ENCODE measurements at places on chromosomes 5 and 9. TPM values are rescaled to one million over a fixed set of nuclear protein-coding genes. Genes with fewer than 3 reads are reported as not detected.

DNA sequence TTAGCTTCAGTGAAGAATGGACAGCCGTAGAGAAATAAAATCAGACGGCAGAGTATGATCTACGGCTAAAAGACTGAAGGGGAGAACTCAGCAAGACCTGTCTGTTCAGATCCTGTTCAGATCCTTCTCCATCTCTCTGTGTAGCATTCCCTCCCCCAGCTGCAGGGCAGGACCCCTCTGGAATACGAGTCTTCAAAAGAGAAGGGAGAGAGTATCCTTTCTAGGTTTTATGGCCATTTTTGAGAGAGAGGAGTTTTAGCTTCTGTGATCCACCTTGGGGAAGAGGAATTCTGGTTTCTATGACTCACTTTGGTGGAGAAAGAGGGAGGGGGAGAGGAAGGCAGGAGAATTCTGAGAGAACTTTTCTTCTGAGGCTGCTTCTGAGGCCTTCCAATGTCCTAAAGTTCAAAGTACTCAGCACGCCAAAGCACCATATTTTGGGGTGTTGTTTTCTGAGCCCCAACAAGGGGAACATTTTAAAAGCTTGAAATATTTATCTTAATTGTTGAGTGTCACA is 194.4 kb upstream of the TLE4 start:
- H3K36me3 ChIP-seq, result no peaks in the 10 kb centered on the region
- H3K27me3 ChIP-seq, result 0 out of 2 replicates have a peak, but pooled peaks cover 1% of the 10 kb centered on the region
- H3K4me3 ChIP-seq, result no peak overlapping the region
- H3K27ac ChIP-seq, result no peak overlapping the region

DNA sequence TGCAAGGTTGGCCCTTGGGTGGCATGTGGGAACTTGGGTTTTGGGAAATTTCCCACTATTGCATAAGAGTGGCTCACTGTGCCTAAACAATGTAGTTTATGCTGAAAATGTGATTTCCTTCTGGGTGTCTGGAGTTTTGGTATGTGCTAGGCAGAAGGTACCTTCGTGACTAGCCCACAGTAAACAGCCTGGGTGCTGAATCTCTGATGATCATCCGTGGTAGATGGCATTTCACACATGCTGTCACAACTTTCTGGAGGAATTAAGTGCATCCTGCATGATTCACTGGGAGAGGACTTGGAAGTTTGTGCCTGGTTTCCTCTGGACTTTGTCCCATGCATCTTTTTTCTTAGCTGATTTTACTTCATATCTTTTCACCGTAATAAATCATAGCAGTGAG is 64.5 kb downstream of the LNPEP start:
- H3K27me3 ChIP-seq, result no peaks in the 10 kb centered on the region
- no peak for DNase-seq
- H3K36me3 ChIP-seq, result 0 out of 2 replicates have a peak, but pooled peaks cover 12% of the 10 kb centered on the region

CHMP5 gene
- 90.6 TPM for total RNA-seq

DNA sequence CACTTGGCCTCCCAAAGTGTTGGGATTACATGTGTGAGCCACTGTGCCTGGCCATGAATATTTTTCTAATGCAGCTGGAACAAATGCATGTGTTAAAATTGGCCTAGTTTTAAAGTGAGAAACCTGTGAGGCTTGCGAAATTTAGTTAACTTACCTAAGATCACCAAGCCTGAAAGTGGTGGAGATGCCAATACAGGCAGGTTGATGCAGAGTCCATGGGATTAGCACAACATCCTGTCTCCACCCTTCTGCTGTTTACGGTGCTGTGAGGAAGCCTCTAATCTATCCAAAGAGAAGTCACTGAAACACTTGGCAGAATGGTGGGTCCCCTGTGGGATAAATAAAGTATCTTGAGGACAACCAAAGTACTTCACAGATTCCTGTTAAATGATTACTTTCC is 98.2 kb downstream of the PCSK5 start:
- no peak for DNase-seq
- H3K4me1 ChIP-seq, result peaks cover 8% of the 10 kb centered on the region
- H3K4me3 ChIP-seq, result no peak overlapping the region

ORM2 gene
- total RNA-seq, result not detected

LECT2 gene
- not detected for total RNA-seq

- no peaks in the 10 kb centered on the region for H3K36me3 ChIP-seq
- H3K4me1 ChIP-seq, result no peaks in the 10 kb centered on the region
- H3K4me3 ChIP-seq, result no peak overlapping the region
Observed at GRCh38 chr5:127589309-127590030, 59.4 kb upstream of the CTXN3 start.

- no peaks in the 10 kb centered on the region for H3K36me3 ChIP-seq
- H3K4me3 ChIP-seq, result no peak overlapping the region
- DNase-seq, result no peak
- H3K27ac ChIP-seq, result no peak overlapping the region
Observed at GRCh38 chr9:24479361-24480059, 66.2 kb downstream of the IZUMO3 start.

ZNF474 gene
- total RNA-seq, result 0.43 TPM

DNA sequence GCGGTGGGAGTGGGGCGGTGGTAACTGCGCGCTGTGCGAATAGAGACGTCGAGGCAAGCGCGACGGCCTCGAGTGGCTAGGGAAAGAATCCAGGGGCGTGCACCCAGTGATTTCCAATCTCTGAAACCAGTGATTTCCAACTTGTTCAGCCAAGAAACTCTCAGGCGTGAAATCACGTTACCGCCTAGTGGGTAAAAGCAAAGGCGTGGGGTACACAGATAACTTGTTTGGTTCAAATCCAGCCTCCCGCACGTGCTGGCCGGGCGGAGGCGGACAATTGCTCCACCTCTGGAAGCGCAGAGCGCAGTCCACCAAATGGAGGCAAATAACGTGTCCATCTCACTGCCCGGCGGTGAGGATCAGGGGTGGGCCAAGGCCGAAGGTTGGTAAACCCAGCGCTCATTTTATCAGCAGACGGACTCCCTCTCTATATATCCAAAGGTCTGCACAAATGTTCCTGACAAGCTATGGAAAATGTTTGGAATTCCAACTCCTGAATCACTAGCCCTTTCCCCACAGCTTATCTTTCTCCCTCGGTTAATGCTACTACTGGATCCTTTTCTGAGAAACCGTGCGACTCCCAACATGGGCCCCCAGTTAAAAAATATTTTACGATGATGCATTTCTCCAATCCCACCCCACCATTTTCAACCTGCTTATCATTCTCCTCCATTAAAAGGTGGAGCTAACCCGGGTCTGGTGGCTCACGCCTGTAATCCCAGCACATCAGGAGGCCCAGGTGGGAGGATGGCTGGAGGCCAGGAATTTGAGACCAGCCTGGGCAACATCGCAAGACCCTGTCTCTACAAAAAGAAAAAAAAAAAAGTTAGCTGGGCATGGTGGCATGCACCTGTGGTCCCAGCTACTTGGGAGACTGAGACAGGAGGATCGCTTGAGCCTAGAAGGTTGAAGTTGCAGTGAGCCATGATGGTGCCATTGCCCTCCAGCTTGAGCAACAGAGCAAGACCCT is 950 bp upstream of the FNBP1 start:
- H3K4me1 ChIP-seq, result peaks cover 14% of the 10 kb centered on the region
- H3K4me3 ChIP-seq, result peak overlapping the region; percentile 88
- H3K27ac ChIP-seq, result peak overlapping the region; percentile 60
- H3K36me3 ChIP-seq, result no peaks in the 10 kb centered on the region
- peak; percentile 77 for DNase-seq

DNA sequence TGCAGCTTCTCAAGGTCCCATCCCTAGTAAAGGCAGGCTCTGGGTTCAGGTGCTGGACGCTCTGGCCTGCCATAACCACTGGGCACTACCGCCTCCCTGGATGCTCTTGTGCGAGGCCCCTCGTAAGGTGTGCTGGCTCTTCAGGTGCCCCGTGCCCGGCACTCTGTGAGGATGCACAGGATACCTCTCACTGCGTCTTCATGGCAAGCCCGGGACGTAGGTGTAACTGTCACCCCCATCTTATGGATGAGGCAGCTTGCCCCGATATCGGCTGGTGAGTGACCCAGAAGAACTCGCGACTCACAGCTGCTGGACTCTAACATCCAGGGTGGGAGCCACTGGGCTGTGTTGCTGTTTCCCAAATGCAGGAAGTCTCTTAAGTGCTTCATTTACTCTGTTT is 79.0 kb downstream of the GTF3C4 start:
- H3K27ac ChIP-seq, result no peak overlapping the region
- H3K4me1 ChIP-seq, result no peaks in the 10 kb centered on the region
- DNase-seq, result no peak
- H3K27me3 ChIP-seq, result peaks cover 21% of the 10 kb centered on the region

DNA sequence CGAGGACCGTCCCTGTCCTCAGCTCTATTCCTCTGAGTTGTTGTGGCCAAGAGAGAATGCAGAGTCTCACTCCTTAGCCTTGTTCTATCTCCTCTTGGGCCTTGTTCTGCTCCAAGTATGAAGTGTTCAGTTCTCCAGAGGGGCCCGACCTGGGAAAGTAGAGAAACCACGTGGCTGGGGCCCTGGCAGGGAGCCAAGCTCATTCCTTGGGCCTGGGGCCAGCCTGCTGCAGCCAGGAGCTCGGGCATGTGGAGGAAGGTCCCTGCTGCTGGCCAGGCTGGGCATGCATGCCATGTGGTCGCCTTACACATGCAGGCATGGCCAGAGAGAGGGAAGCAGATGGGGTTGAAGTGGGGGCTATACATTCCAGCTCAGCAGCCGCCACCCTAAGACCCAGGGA is 60.7 kb downstream of the COL27A1 start:
- H3K4me1 ChIP-seq, result peaks cover 9% of the 10 kb centered on the region
- no peak overlapping the region for H3K27ac ChIP-seq
- H3K36me3 ChIP-seq, result no peaks in the 10 kb centered on the region
- H3K4me3 ChIP-seq, result no peak overlapping the region
- no peaks in the 10 kb centered on the region for H3K27me3 ChIP-seq

- peak; percentile 91 for DNase-seq
- peak overlapping the region; percentile 58 for H3K27ac ChIP-seq
- no peaks in the 10 kb centered on the region for H3K27me3 ChIP-seq
- H3K36me3 ChIP-seq, result no peaks in the 10 kb centered on the region
- peaks cover 16% of the 10 kb centered on the region for H3K4me1 ChIP-seq
- no peak overlapping the region for H3K4me3 ChIP-seq
Observed at GRCh38 chr5:141778206-141778605, 96.2 kb upstream of the ARAP3 start.

- 0 out of 2 replicates have a peak overlapping the region, but pooled peaks have one; percentile 81 for H3K4me3 ChIP-seq
- H3K36me3 ChIP-seq, result no peaks in the 10 kb centered on the region
- H3K4me1 ChIP-seq, result peaks cover 31% of the 10 kb centered on the region
- no peak overlapping the region for H3K27ac ChIP-seq
- H3K27me3 ChIP-seq, result no peaks in the 10 kb centered on the region
Observed at GRCh38 chr5:68219161-68219816, 3.7 kb downstream of the PIK3R1 start.

TBC1D2 gene
- total RNA-seq, result 57.5 TPM

- H3K4me3 ChIP-seq, result no peak overlapping the region
- no peaks in the 10 kb centered on the region for H3K27me3 ChIP-seq
- DNase-seq, result no peak
- H3K4me1 ChIP-seq, result 0 out of 2 replicates have a peak, but pooled peaks cover 5% of the 10 kb centered on the region
- no peak overlapping the region for H3K27ac ChIP-seq
Observed at GRCh38 chr9:129225490-129225778, 47.4 kb upstream of the IER5L start.

GRCh38 chr5:1807451-1808185 is 6.4 kb downstream of the NDUFS6 start:
- no peak overlapping the region for H3K4me3 ChIP-seq
- peaks cover 13% of the 10 kb centered on the region for H3K36me3 ChIP-seq
- H3K27me3 ChIP-seq, result no peaks in the 10 kb centered on the region
- H3K27ac ChIP-seq, result no peak overlapping the region
- DNase-seq, result no peak

- H3K4me1 ChIP-seq, result peaks cover 14% of the 10 kb centered on the region
- no peak overlapping the region for H3K27ac ChIP-seq
- no peak for DNase-seq
- no peaks in the 10 kb centered on the region for H3K27me3 ChIP-seq
Observed at GRCh38 chr9:26034786-26035185, 356.5 kb upstream of the TUSC1 start.

DNA sequence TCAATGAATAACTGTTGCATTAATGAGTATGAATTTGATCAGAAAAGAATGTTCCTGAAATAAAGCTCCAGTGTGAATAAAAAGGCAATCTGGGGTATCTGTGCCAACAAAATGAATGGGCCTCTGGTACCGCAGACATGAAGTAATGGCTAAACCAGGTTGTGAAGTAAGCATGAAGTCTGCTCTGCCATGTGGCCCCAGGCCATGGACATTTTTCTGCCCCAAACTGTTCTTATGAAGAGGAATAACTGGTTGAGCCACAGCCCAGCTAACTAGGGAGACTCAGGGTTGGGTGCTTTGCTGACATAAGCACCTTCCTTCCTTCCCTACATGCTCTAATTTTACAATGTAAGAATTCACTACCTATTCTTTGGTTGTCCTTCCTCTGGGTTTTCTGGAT is 147.4 kb upstream of the LRRTM2 start:
- H3K27me3 ChIP-seq, result no peaks in the 10 kb centered on the region
- DNase-seq, result peak; percentile 28
- H3K27ac ChIP-seq, result no peak overlapping the region
- no peaks in the 10 kb centered on the region for H3K36me3 ChIP-seq
- no peak overlapping the region for H3K4me3 ChIP-seq
- peaks cover 3% of the 10 kb centered on the region for H3K4me1 ChIP-seq

DNA sequence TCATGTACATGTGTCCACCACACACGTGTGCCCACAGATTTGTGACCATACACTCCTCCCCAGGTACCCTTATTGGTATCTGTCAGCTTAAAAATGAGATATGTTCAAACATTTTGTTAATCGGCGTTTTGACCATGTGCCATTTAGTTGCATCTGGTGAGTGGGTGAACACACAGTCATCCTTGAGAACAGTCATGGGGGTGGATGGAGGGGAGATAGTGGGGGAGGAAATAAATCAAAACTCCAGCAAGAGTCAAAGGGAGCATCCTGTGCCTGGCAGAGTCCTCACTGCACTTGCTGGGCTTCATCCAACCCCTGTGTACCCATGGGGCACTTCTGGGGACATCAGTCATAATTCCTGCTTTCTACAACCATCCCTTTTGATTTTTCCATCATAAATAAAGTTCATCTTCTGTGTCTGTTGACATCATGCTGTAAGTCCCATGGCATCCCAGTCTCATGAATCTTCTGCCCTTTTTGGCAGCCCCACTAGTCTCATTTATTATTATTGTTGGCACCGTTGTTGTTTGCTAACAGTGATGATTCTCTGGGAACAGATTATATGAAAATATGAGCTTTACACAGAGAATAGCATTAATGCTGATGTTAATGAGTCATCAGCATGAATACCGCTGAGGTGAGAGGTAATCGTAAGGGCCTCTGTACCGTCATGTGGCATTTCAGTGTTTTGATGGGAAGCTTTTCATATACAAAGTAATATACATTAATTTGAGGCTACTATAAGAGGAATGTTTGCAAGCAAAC is 24.4 kb upstream of the CLK4 start:
- peak; percentile 79 for DNase-seq
- H3K27me3 ChIP-seq, result no peaks in the 10 kb centered on the region
- H3K36me3 ChIP-seq, result no peaks in the 10 kb centered on the region
- H3K27ac ChIP-seq, result peak overlapping the region; percentile 29
- peaks cover 8% of the 10 kb centered on the region for H3K4me1 ChIP-seq
- H3K4me3 ChIP-seq, result no peak overlapping the region

TTF1 gene
- total RNA-seq, result 3.2 TPM
